ENCODE measurements at places on chromosomes 7 and 10.
A peak's percentile ranks its signal among the peaks of the same experiment; 100 is the strongest.

DNA sequence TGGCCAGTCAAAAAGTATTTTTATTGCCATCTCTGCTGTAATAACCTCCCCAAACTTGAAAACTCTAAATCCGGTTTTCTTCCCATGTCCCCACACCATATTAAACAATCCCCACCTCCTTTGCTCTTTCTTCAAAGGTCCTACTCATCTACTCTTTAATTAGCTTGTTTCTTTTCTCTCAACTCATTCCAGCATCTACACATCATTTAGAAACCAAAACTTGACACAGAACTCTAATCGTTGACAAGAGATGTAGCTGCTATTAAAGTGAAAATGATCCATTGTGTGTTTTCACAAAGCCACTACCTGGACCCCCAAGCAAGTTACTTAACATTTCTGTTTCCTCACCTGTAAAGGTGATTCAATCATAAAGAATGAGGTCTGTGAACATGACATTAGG lies 436.3 kb upstream of the NPVF start:
- DNase-seq, result no peak

DNA sequence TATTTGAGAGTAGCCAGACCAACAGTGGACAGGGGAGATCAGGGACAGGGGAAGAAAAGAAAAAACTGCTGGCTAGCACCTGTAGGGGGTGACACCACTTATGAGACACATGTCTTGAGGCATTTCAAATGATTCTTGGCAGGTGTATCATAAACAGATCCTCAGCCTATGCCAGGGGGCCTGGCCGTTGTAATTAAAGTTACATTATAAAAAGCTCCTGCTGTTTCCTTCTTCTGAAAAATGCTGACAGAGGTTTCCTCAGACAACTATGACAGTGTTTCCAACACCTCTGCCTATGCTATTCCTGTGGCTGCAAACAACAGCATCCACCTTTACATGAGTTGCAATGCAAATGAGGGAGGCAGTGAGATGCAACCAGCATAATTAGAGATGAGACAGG lies 281.0 kb upstream of the PTER start:
- DNase-seq, result no peak

- no peak for DNase-seq
Measured at GRCh38 chr10:71770789-71771188, 2.5 kb downstream of the VSIR start.

DNA sequence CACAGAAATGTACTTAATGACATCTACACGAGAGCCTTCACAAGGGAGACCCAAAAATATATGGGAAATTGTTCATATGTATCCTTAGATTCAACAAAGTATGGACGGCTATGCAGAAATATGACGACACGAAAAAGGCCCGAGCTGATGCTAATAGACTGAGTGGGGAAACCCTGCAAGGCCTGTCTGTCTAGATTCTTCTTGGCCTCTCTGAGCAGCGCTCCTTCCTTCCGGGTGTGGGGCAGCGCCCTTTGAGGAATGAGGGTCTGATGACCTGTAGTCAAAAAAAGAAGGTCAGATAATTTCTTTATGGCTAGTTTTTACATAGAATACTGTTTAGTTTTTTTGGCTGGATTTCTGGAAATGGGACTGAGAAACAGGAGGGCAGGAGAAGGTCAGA lies 192.8 kb upstream of the AKR1E2 start:
- no peak for DNase-seq

DNA sequence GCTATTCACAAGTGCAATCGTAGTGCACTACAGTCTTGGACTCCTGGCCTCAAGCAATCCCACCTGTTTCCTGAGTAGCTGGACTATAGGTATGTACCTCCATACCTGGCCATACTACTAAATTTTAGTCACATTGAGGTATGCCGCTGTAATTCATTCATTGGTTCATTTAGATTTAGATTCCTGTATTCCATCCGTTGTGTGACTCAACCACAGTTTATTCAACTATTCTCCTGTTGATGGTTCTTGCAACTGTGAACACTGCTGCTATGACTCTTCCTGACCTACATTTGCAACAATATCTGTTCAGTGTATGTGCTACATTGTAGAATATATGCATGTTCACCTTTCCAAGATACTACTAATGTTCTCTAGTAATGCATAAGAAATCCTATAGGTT lies 8.0 kb upstream of the ZCCHC24 start:
- DNase-seq, result no peak

GRCh38 chr7:50321487-50322067 lies 17.1 kb downstream of the IKZF1 start:
- no peak for DNase-seq

GRCh38 chr7:63065684-63066083 lies 933.0 kb upstream of the ZNF722 start:
- DNase-seq, result no peak

GRCh38 chr10:31034098-31034909 lies 2.6 kb upstream of the ZNF438 start:
- no peak for DNase-seq

GRCh38 chr10:26213157-26213800 lies 3.3 kb upstream of the GAD2 start:
- DNase-seq, result no peak

GRCh38 chr7:152541892-152542291 lies 106.1 kb upstream of the KMT2C start:
- no peak for DNase-seq

- DNase-seq, result no peak
Measured at GRCh38 chr7:64625114-64626082, 40.5 kb upstream of the ZNF107 start.

GRCh38 chr10:119139464-119140067 lies 25.9 kb downstream of the SFXN4 start:
- peak; percentile 11 for DNase-seq

DNA sequence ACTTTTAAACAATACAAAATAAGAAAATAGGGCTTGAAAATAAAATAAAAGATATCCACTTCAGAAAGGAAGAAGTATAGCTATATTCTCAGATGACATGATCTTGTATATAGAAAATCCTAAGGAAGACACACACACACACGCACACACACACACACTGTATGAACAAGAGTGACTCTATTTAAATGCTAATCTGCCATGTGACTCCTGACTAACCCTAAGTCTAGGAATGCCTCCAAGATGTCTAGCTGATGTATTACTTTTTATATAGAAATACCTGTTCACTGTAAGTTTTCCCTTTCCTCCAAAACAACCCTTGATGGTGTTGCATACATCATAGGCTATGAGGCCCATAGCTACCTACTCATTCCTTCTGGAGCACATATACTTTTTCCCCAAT lies 173.1 kb upstream of the LRRTM3 start:
- DNase-seq, result no peak

Data from neuronal stem cell (in vitro differentiated cells).